SHP77 (cell line): ENCODE measurements at places on chromosomes 2 and 18.

DNA sequence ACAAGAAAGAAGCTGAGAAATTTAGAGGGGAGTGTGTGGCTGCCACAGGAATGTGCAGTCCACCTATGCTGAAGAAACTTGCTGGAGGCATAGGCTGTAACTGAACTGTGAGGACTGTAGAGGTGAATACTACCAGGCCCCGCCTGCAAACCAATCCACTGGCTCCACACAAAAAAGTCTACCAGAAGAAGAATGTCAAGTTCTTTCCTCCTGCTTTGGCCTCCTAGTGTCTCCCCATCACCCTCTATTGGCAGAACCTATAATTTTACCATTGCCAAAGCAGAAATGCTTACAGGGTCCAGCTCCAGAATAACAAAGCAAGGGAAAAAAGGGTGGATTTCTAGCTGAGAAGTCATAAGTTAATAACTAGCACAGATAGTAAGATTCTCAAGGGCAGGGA, 5.9 kb upstream of the ATP5MC3 start:
- DNase-seq: no peak

- DNase-seq: no peak
Measured at GRCh38 chr18:55457028-55457427, 131.0 kb downstream of the TCF4 start.

GRCh38 chr2:158806941-158807340, 11.8 kb downstream of the DAPL1 start:
- DNase-seq: no peak

DNA sequence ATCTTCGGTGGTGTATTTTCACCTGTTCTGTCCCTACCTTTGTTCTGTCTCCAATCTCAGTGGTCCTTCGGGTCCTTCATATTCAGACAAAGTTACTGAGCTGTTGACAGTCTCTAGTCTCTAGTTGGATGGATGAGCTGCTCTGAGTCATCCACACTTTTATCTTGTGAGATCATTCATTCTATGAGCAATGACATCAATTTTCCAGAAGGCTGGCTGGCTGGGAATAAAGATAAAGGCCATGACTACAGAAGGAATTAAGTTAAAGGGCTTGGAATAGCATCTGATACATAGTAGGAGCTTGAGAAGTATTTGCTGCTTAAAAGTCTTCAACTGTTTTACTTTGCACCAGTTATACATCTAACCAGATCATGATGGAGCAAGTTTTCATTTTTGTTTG, 43.1 kb upstream of the SLC39A10 start:
- DNase-seq: no peak

DNA sequence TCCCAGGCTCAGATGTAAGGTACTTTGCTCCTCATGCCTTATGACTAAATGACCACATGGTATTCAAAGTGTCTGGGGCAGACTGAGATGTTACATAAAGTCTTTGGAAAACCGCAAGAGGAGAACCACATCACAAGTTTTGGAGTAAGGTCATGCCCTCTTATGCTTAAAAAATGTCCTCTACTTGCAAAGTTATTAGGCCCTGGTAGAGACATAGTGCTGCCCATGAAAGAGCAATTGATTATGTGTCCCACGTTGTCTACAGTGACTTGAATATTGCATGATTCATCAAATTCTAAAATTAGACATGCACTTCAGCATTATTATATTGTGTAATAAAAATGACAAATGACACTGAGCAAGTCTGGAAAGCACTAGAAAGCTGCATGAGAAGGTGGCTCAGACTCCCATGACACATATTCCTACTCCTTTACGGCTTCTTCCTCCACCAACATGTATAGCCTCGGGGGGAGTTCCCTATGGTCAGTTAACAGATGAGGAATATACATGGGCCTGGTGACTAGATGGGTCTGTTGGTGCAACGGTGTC, 602.6 kb upstream of the VRK2 start:
- DNase-seq: no peak

- no peak for DNase-seq
Measured at GRCh38 chr2:192127434-192127833, 67.3 kb downstream of the TMEFF2 start.

- DNase-seq: peak; percentile 96
Measured at GRCh38 chr2:222860740-222861410, at the start of gene ACSL3. TSS of gene ACSL3 (plus strand) at chr2:222861036. CDS start at chr2:222908773, 47,737 bp downstream.

DNA sequence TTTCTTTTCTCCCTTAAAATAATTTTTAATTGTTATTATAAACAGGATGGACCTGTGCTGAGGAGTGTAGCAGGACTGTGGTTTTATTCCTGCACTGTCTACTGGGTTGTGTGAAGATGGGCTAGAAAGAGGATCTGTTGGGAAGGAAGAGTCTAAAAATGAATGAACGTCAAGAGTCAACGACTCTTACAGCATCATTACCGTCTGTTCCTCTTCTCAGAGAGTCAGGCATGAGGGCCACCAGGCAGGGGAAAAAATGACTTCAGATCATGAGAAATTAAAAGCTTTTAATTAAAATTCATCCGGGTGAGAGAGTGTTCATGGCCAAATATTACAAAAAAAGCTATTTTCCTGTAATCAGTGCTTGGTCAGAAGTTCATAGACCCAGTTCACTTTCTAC, 32.6 kb downstream of the SRSF7 start:
- no peak for DNase-seq

DNA sequence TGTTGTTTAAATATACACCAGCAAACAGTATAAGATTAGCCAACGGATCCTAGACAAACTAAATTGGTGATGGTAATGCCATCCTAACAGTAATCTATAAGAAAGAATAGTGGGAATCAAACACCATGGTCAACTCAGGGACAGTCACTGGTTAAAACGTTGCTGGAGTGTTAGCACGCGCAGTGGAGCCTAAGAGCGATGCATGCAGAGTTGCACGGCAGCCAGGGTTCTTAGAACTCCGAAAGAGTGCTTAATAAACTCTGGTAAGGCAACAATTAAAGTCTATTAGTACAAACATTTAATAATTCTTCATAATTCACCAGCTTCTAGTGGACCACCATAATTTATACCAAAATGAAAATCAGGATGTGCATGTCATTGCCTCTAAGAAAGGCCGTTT, 22.2 kb downstream of the LANCL1 start:
- DNase-seq: no peak

GRCh38 chr2:181152701-181153100, 172.3 kb downstream of the UBE2E3 start:
- DNase-seq: no peak

- DNase-seq: no peak
Measured at GRCh38 chr18:50696929-50697328, 122.9 kb downstream of the MRO start.

DNA sequence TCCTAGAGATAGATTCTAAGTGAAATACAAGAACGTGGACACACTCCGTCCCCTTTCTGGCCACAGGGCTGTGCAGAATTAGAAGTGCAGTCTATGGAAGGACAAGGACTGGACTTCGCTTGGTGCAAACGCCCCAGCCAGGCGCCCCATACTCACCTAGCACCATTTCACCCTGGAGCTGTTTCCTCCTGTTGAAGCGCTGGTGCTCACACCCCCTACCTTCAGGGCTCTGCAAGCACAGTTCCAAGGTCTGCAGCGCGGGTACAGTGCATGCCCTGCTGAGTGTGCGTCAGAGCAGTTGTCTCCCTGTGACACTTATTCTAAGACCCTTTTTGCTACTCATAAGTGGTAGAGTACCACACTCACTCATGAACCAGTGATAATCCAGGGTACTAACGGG, 3.0 kb downstream of the HPCAL1 start:
- no peak for DNase-seq

- DNase-seq: no peak
Measured at GRCh38 chr2:17821535-17822444, 5.5 kb downstream of the MSGN1 start.

DNA sequence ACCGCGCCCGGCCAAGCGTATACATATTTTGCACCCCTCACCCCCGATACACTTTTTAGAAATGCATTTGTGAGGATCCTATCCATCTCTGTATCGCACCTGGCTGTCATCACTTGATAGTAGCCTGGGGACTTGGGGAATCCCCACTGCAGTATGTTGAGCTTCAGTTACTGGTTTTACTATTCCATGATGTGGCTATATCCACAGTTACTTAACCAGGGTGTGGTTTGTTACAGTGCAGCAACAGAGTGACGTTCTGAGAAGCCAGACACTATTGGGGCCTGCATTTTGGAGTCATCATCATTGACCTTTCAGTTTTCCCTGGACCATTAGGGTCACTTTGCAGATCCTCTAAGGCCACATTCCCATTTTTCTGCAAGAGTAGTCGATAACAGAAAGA, 212.7 kb downstream of the AGAP1 start:
- DNase-seq: no peak

GRCh38 chr2:13917958-13918357, 714.6 kb upstream of the LRATD1 start:
- no peak for DNase-seq

GRCh38 chr2:84906900-84907714, 1.7 kb downstream of the TMSB10 start:
- DNase-seq: no peak

- DNase-seq: peak; percentile 81
Measured at GRCh38 chr2:229713371-229714079, 830 bp downstream of the DNER start.

DNA sequence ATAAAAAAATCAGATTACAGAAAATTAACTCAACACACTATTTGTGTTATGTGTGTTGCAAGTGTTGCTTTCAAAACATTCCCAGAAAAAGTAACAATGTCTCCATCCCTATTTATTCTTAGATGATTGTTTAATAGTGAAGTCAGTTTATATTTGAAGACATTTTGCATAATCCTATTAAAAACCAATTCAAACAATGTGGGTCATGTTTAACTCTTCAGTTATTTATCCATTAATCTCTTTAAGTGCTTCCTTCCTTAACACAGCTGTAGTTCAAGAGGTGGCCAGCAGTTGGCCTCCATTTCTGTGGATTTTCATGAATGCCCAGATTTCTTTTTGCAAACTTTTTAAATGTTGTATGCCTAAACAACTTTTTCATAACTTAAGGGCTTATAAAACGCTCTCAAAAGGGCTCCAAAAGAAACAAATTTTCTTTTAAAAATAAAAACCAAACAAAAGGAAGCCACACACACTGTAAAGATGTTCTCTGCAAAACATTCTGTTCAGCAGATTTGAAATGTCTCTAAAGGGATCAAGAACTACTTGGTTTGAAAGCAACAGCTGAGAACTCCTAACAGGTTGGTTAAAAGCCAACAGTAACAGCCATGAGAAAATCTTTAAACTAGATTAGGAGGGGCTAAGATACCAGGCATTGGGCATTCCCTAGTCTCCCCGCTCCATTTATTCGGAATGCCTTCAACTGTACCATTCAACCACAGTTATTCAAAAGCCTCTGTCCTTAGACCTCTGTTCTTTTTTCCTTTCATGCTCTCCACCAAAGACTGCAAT, 71.5 kb downstream of the THADA start:
- DNase-seq: no peak

DNA sequence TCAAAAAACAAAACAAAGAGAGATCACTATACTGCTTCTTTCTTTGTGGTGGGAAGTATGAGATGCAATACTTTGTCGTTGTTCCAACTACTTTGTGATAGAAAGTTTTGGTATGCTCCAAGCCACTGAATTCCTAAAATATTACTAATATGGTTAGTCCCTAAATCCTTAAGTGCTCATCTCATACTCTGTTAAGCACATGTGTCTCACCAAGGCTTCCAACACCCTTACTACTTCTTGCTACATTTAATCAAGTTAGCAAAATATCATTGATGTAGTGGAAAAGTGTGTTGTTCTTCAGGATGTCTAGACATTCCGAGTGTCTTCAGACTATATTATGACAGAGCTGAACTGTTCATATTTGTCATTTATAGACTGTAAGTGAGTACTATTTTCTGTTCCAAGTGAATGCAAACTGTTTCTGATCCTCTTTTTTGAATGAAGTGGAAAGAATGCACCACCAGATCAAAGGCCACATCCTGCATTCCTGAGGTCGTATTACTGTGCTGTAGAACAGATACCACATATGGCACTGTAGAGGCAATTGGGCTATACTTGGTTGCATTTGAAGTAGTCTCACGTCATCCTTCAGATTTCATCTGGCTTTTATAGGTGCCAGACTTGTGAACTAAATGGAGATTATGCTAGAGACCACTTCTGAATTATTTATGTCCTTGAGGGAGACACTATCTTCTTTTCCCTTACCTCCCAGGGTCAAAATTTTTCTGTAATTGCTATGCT, 298.4 kb upstream of the ZNF521 start:
- DNase-seq: no peak

GRCh38 chr2:171266102-171266501, 105.4 kb upstream of the TLK1 start:
- no peak for DNase-seq

DNA sequence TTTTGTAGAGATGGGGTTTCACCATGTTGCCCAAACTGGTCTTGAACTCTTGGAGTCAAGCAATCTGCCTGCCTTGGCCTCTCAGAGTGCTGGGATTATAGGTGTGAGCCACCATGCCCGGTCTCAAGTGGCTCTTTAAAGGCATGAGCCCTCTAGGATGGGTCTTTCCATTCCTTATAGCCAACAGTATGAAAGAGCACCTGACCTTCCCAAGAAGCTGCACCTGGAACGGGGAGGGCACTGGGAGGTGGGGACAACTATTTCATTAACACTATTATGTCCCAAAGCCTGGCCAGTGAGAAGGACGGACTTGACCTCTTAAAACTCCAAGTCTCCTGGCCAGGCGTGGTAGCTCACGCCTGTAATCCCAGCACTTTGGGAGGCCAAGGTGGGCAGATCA, 149.7 kb downstream of the ZFP36L2 start:
- DNase-seq: no peak

GRCh38 chr18:34767601-34768027, 57.5 kb downstream of the DTNA start:
- DNase-seq: no peak

DNA sequence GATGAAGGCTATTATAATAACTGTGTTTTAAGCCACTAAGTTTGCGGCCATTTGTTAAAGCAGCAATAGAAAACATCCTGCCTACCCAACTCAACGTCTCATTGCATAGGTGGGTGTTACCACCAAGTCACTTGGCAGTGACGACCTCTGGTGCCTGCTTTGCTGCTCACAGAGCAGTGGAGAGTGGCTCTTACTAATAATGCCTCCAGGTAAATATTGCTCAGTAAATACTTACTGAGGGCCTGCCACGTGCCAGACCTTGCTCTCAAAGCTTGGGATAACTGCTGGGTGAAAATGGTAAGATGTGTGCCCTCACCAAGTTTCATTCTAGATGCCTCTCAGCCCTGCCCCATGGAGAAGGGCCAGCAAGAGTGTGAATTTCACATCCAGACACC, 27.7 kb downstream of the ITGA6 start:
- no peak for DNase-seq

- no peak for DNase-seq
Measured at GRCh38 chr2:166468124-166469024, 25.7 kb downstream of the SCN7A start.

DNA sequence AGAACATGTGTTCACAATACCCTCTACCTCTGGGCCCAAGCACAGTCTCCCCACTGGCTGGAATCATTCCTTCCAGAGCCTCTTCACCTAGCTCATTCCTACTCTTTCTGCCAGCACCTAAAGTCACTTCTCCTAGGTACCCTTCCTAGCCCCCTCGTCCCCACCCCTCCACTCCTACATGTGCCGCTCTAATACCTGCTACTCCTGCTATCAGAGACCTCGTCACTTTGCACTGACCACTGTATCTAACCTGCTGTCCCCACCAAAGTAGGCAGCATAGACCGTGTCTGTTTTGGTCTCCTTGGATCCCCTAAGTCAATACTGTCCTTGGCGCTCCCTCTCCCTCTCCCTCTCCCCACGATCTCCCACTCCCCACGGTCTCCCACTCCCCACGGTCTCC, 53.2 kb upstream of the PKDCC start:
- DNase-seq: no peak
